ENCODE measurements at places on chromosomes 4 and X.

DNA sequence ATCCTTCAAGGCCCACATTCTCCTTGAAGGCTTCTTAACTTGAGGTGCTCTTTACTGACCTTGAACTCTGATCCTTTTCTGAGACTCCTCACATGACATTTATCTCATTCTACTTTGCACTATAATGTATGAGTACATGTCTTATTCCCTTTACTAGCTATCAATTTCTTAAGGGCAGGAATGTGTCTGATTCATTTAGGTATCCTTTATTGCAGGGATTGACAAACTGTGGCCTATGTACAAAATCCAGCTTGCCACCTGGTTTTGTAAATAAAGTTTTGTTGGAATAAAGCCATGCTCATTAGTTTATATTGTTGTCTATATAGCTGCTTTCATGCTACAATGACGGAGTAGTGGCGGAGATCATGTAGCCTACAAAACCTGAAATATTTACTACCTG is 36.7 kb downstream of the SLC4A4 start:
- no peak for DNase-seq

DNA sequence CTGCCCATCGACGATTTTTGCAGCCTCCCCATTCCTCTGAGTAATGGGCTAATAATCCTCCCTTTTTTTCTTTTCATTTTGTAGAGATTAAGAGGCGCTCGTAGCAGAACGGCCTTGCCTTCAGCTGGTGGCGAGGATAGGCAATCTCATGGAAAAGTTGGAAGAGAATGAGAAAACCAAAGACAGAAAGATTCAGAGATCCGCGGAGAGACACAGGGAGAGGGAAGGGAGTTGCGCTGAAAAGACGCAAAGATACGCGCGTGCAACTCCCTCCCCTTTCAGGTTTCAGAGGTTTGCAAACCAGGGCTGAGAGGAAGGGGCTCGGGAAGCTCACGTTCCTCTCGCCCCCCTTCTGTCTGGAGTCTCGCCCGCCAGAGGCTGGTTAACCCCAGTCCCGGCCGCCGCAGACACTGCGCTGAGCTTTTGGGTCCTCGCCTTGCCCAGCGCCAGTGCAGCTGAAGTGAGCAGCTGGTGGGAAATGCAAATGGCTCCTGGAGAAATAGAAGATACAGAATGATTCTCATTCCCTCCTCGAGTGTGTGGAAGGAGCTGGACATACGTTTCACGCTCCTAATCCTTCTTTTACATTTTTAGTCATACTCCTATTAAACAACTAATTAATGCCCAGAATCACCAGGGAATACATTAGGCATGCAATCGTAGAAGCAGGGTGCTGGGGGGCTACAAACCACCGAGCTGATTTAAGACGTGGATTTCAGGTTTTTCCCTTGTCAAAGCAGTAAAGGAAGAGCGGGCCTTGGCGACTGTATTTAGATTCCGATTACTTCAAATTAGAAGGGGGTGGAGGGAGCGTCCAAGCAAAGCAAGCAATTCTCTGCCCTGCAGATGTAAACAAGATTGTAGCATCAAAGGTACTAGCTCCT is 16.6 kb upstream of the PITX2 start:
- DNase-seq, result no peak

- no peak for DNase-seq
These were observed 484.2 kb upstream of the HS3ST1 start for GRCh38 chr4:11912886-11913285.

DNA sequence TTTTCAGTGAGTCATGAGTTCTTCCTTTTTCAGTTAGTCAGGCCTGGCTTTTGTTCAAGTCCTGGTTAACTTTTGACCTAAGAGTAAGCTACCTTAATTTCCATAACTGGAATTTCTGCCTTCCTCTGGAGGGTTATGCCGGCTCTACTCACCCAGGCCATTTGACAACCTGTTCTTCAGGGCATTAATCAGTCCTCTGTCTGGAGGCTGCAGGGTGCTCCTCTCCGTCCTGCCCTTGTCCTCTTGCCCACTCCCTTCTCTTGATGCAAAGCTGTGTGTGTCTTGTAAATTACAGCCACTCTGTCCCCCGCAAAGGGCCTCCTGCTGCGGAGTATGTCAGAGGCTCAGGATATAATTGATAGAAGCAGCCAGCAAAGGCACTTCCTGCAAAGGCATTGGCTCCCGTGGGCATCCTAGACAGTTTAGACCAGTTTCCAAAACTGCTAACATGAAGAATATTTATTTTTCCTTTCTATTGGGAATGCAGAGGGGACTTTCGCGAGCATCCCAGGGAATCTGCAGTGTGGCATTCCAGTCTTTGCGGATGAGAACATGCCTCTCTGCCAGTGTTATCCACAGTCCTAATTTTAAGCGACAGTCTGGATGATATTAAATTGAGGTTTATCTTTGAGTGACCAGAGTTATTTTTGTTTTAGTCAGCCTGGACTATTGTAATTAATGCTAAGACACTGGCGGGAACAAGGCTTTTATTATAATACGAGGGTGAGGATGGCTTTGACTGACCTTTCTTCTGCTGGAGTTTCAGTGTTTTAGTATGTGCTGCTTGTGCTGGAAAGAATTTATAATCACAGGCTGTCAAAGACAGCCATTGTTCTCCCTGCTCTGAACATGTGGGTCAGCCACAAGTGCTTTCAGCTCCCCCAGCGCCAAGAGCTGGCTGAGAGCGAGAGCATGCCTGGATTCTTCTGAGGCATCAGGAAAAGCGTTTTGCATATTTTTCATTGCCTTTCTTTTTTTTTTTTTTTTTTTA is 74.2 kb downstream of the LIMCH1 start:
- DNase-seq, result no peak

DNA sequence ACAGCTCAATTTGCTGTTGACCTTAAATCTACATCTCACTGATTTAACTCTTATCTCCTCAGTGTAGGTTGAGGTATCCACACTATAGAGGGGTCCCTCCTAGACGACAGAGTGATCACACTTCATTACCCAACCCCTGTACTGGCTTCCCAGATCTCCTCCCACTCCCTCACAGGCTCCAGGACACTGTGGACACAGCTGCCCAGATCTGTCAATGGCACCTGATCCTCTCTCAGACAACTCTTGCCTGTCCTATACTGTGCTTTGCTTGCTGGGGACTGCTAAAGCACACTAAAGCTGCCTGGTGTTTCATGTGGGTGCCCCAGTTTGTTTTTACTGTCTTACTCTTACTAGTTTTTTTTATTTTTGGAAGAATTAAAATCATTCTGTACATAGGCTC is 27.9 kb downstream of the RAB40AL start:
- DNase-seq, result no peak

DNA sequence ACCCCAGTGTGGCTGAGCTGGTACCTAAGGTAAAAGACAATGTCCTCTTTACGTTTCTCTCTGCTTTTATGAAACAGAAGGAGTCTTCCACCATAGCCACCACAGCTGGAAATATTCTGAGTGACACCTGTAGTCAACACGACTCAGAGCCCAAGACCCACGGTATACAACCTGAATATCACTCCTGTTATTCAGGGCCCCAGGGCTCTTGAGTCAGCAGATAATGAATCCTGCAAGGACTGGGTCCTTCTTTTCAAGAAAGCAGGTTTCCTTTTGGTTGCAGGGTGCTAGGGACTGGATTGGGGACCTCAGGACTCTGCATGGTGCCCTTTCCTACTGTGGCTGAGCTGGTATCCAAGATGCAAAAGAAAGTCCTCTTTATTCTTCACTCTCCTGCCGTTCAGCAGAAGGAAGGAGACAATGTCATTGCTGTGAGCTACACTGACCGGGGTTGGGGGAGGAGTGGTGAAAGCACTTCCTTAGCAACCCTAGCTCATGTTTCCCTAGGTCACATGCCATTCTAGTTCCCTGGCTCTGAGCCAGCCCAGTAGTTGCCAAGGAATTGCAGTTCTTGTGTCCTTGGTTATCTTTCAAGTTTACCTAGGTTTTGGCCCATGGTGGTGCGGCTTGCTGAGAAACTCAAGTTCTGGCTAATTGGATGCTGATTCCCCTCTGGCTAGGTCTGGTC is 23.7 kb upstream of the UNC5C start:
- DNase-seq, result no peak

- DNase-seq, result no peak
These were observed 690.3 kb upstream of the FAM241A start for GRCh38 chr4:111454961-111455360.

DNA sequence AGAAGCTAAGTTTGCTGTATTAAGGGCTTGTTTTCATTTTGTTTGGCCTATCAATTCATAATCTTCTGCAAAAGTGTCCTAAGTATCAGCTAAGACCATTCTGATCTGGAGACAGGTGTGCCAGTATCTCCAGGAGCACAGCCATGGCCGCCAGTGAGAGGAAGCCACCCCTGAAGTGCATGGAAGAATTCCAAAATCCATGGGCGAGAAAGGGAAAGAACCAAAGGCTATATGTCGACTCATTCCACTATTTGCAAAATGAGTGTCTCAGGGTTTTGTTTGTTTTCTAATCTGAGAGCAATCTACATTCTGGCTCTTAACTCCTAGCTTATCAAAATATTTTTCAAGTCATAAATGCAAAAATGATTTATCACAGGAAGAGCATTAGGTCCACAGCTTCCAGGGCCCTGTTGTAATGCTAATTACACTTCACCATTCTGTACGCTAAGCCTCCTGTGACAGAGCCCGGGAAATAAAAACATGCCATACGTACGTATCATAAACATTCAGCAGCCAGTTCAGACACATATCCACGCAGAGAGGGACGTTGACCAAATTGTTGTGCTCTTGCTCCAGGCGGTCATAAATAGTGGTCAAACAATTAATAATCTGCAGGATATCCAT is 137.3 kb upstream of the FTHL17 start:
- DNase-seq, result no peak

DNA sequence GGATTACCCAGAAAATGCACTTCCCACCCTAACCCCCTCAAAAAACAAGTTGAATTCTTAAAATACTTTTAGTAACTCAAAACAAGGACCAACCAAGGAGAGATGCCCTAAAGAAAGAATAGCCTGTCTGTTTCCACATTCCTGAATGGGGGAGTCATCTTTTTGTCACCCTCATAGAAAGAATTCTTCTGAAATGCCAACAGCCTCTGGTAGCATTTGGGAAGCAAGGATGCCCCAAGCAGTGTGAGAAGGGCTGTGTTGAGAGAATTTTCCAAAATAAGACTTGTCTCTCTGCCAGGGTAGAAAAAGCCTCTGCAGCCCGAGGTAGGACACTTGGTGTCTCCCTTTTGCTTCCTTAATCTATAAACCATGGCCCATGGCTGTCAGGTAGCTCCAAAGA is 173.1 kb upstream of the VCX3A start:
- DNase-seq, result no peak

- DNase-seq, result no peak
These were observed 34.9 kb downstream of the SEL1L3 start for GRCh38 chr4:25827897-25828296.

- DNase-seq, result no peak
These were observed 870.6 kb upstream of the SLIT2 start for GRCh38 chr4:19381068-19381467.

DNA sequence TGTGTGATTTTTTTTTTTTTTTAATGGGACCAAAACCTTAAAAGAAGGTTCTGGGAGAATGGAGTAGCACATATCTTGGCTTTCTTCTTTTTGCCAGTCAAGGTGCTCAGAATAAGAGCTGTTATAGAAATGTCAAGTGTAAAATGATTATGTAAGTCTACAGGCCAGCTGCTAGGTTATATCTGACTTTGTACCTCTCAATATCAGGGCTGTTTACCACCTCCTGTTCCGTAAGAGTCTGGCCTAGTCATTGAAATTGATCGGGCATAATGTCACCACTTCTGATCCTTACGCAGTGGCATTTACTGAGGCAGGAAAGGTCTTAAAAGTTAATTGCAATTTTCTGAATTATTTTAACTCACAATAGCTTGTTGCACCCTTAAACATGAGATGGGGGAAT is 41.1 kb downstream of the LIMCH1 start:
- DNase-seq, result no peak

DNA sequence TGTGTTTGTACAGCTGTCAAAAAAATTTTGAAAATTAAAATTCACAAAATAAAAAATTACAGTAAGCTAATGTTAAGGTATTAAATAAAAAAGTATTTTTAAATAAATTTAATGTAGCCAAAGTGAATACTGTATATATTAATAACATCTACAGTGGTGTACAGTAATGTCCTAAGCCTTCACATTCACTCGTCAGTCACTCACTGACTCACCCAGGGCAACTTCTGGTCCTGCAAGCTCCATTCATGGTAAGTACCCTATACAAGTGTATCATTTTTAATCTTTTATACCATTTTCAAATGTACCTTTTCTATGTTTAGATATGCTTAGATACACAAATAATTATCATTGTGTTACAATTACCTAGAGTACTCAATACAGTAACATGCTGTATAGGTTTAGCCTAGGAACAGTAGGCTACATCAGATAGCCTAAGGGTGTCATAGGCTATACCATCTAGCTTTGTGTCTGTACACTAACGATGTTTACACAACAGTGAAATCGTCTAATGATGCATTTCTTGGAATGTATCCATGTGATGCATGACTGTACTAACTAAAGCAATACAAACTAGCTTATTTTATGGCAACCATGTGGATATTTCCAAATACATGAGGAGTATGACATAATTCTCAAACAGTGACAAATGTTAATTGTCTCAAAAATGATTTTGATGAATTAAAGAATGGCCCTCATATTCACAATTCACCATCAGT is 13.7 kb downstream of the DDX60 start:
- no peak for DNase-seq

DNA sequence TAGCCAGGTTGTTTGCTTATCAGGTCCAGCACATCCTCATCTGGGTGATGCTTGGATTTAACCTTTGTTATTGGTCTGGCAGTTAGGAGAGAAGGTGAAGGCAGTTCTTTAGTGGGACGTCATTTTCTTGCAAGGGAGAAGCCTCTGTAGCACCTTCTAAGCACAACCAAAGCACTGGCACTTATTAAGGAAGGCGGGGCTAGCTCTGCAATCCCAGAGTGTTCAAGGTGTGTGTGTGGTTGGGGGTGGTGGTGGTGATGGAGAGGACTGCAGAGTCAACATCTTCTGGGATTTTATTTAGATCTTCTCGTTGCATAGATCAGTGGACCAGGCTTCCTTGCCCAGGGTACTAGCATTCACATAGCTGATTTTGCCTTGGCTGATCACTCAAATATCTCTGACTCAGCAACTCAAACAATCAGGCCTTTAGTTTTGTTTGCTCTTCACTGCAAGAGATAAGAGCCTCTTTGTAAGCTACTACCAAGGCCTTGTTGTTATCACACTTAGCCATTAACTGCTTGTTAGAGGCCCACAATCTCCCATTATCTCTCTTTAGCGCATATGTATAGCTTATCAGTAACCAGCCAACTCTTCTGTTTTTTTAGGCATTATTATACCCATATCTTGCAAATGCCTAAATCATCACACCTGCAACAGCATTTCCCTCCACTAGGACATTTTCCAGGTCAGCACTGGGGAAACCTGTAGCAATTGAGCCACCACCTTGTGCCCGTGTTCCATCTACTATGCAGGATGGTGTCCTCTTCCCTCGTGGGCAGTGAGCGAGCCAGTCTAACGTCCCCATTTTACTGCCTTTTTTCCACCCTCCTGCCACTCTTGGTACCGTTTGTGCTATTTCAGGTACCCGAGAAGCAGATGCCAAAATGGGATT is 36.5 kb upstream of the LINC00632 start:
- no peak for DNase-seq

Measured in stimulated activated CD4-positive, alpha-beta T cell treated with anti-CD3 and anti-CD28 coated beads, Interleukin-1b, Interleukin-23, amount 100 ng/mL, for 48 hours (primary cell).